ENCODE measurements at places on chromosomes 6 and 20.

DNA sequence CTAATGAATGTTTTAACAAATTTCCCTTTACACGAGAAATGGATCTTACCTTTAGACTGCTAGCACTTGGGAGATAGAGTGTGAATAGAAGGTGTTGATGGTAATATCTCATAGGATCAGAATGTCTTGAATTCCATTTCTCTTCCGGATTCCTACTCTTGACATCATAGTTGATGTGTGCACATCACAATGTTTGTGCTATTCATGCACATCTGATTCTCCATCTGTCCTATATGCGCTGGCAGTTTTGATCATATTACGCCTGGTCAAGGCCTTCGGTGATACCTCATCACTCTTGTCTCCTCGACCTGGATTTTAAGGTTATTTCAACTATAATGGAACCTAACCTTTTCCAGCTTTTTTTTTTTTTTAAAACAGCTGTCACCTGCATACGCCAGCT lies 16.8 kb upstream of the ACAT2 start:
- DNase-seq: no peak

DNA sequence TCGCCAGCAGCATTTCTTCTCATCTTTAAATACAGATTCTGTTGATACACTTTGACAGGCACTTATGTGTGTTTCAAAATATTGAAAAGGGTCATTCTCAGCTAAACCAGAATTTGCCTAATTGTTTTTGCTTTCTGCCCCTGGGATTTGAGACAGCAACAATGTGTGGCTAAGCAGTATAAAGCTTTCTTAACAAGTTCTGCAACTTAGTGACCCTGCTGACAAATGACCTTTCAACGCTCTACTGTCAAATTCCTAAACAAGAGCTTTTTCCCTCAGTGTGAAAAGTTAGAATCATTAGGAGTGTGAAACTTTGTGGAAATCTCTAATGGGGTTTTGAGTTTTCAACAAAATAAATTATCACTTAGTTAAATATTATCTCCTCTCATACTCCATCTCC lies 414.6 kb downstream of the RFPL4B start:
- DNase-seq: no peak

DNA sequence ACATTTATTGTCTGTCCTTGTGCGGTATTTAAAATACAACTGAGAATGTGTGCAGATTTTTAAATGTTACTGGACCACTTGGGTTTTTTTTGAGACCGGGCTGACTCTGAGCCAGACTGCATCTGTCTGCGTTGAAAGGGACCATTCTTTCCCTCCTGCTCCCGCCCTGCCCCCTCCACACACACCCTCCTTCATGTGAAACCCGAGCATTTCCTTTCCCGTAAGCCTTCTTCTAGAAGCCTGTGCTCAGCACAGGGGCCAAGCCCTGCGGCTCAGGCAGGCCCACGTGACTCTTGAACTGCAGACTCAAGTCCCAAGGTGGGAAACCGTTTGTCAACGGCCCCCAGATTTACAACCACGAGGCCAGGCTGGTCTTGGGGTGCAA lies 82.7 kb upstream of the FOXC1 start:
- DNase-seq: no peak

GRCh38 chr6:148364056-148364824 lies 21.6 kb downstream of the SASH1 start:
- DNase-seq: no peak

- DNase-seq: no peak
These were observed 23.9 kb downstream of the HACE1 start for GRCh38 chr6:104835782-104836181.

- DNase-seq: no peak
These were observed 33.2 kb downstream of the ANKS1A start for GRCh38 chr6:34922177-34922663.

- no peak for DNase-seq
These were observed 91.5 kb downstream of the HTR1B start for GRCh38 chr6:77371748-77372147.

- DNase-seq: no peak
These were observed 10.1 kb downstream of the TNFAIP3 start for GRCh38 chr6:137877113-137877512.
